ENCODE measurements at places on chromosomes 4 and X.

DNA sequence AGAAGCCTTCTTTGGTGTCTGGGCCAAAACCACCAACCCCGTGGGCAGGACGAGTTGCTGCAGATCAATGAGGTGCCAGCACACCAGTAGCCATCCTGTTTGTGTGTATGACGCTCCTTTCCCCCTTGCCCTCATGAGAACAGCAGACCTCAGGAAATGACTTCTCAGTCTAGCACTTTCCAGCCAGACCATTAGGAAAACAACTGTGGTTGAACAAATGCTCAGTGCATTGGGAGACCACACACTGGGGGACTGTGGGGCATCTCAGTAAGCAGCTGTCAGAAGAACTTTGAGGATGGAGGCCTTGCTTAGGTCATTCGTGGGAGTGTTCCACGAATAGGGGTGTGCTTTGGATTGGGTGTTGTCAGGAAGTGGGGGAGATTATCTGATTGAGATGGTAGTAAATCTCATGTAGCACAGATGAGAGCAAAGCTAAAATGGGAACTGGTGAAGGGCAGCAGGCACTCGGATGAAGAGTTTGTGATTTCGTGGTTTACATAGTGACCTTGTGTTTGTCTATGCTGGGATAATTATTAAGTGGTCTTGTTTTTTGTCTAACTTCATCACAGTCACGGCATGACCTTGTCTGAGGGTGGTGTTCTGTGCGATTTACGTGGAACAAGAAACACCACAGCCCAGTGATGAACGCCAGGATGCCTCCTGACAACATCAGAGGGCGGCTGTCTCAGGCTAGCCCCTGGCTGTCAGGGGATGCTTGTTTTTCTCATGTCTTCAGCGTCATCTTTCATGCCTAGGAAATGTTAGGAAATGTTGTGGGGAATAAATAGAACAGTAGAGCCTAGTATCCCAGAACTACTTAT is 70.1 kb downstream of the USP46 start:
- DNase-seq: peak; percentile 56

- no peak for DNase-seq
These were observed 231.4 kb downstream of the PPP3CA start for GRCh38 chr4:101115887-101116286.

DNA sequence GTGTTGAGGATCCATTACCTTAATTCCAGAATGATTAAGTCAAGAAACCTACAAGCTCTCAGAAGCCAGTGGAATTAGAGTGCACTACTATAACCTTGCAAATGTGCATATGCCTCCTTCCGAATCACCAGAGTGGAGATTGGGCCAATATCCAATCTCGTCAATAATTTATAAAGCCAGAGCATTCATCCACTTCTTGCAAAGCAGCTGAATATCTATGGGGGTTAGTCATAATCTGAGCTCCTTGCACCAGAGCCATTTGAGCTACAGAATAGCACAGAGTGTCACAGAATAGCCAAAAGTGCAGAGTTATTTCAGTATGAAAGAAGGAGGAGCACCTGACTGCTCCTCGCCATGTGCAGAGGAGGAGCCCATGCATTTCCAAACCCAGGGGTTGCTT is 69.2 kb upstream of the MTM1 start:
- no peak for DNase-seq

DNA sequence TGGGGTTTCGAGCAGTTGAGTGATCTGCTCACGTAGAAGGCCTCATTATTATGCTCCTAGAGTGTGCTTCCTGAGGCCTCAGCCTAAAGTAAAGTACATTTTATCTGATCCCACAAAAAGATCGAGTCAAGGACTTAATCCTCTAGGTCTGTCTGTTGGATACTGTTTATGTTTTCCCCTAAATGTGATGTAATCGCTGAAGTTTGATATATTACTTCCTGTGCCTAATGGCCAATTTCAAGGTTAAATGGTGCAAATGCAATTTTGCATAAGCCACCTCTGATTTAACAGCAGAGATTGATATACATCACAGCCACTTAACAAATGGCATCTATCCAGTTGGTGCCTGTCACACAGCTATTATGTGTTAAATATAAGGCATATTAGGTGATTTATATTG is 19.4 kb upstream of the SERTM2 start:
- no peak for DNase-seq

DNA sequence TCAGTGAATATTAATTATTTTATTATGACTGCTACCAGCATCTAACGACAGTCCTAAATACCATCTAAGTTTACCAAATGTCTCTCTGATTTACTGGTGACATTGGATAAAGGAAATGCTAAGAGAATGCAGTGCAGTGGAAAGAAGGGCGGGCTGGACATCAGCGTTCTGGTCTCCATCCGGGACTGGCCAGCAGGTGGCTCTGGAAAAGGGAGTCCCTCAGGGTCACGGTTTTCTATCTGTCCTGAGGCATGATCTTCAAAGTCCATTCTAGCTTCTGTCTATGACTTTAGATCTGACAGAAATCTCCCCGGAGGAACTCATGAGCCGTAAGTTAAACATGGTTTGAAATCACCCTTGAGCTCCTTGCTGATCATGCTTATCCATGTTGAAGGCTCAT is 3.3 kb downstream of the TRIM2 start:
- no peak for DNase-seq

DNA sequence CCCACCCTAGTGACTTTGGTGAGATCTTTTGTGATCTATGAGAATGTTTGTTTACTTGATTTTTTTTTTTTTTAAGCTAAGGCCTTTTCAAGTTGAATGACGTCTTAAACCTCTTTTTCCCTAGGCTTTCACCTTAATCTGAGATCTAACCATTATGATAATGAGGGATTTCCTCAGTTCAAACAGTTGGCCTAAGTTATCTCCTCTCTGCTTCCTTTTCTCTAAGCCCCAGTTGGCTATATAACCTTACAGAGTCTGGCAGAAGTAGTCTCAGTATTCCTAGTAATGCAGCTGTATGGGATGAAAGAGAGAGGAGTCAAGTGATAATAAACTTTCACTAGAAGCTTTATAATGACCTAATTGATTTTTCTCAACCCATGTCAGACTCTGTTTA is 99.0 kb downstream of the STIM2 start:
- no peak for DNase-seq

DNA sequence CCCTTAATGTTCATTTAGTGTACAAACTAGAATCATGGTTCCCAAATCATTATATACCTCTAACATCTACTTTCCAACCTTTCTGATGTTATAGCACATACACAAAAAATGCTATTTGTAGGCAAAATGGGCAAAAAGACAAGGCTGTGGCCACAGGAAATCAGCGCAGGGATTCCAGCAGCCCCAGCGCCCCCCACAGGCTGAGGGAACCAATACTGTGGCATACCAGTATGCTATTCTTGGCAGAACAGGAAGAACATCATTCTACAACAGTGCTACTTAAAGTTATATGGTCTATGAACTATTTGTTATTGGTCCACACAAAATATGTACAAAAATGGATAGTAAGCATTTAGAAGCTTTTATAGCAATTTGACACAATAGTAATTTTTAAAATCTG is 25.3 kb downstream of the STEEP1 start:
- DNase-seq: no peak

- DNase-seq: no peak
These were observed 67.2 kb upstream of the RASGEF1B start for GRCh38 chr4:81538716-81539427.

DNA sequence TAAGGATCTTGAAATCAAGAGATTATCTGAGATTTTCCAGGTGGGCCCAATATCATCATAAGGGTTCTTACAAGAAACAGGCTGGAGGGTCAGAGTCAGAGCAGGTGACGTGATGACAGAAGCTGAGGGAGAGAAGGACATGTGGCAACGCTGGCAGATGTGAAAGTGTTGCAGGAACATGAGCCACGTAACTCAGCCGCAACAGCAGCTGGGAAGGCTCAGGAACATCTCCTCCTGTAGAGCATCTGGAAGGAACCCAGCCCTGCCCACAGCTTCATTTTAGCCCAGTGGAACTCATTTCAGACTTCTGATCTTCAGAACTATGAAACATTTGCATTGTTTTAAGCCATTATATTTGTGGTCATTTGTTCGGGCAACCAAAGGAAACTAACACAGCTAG is 156.3 kb upstream of the VEGFC start:
- no peak for DNase-seq

DNA sequence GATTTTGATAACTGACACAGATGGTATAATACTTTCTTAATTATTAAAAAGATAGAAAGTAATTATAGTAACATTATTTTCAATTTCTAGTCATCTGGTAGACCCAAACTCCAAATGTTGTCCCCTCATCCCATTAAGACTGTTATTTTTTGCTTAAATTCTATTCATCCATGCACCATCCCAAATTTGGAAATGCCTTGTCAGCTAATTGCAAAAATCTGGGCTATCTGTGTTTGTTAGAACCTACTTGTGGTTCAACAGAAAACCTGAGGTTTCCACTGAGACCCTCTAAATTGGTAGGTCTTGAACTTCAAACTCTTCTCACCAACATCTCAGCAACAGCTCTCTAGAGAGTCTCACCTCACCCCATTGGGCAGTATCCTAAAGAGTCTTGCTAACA is 172.2 kb upstream of the ADGRL3 start:
- no peak for DNase-seq

- DNase-seq: no peak
These were observed 119.4 kb downstream of the FAT4 start for GRCh38 chr4:125434136-125434535.

DNA sequence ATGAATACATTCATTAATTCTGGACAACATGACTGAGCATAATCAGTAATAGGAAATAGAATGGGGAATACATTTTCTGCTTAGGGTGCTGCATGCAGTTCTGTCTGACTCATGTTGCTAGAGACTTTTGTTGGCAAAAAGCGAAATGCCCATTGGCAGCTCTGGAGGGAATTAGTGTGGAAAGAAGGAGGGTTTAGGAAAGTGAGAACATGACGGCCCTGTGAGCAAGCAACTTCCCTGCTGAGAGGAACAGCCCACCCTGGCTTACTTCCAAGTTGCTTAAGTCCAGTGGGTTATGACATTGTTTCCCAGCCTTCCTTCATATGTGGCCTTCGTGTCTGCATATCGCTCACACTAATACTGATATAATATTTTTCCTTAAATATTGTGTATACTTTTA is 13.8 kb downstream of the MAD2L1 start:
- no peak for DNase-seq

- no peak for DNase-seq
These were observed 45.7 kb downstream of the ATP10D start for GRCh38 chr4:47530801-47531200.

- DNase-seq: no peak
These were observed 773.2 kb upstream of the FTHL17 start for GRCh38 chrX:31845003-31845402.

DNA sequence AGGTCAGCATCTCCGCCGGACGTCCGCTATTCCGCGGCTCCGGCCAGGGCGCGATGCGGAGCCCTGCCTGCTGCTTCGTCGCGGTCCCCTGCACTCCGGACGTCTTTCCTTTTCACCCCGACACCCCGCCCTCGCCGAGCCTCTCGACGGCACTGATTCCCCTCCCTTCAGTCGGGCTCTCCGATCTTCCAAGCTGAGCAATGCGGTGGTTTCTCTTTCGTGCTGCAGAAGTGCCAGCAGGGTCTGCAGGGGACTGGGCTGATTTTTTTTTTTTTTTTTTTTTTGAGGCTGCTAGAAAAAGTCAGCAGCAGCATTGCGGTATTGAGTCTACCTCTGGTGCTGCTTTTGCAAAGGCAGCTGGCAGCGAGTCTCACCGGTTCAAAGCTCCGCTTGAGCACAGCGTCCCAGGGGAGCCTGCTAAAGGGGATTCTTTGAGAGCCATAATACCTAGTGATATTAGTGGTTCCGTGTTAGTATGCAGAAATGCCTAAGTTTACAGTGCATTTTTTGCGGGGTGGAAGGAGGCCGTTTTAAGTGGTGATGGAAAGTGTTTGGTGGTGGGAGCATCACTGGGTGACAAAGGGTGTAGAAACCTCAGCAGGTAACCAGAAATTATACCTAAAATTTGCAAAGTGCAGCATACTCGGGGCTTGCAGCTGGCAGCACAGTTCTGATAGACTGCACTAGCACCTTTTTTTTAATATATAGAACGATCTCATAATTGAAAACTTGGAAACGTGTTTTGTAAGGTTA is 969 bp downstream of the STIM2 start:
- DNase-seq: peak; percentile 83

DNA sequence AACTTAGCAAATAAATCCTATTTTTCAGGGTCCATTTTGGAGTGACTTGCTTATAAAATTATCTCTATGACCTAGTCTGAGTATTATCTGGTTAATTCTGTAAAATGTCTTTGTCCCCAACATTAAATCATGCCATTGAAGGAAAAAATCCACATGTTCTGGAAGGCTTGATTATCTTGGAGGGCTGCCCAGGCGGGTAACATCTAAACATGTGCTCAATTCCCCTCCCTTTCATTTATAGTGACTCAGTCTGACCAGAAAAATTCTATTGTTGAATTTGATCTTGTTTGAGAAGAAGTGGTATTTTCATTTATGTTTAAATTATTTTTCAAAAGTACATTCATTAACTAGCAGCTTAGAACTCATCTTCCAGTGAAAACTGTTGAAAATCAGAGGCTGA is 55.4 kb upstream of the SLC10A7 start:
- no peak for DNase-seq

GRCh38 chrX:105017641-105018040 is 202.9 kb downstream of the TEX13A start:
- DNase-seq: no peak

DNA sequence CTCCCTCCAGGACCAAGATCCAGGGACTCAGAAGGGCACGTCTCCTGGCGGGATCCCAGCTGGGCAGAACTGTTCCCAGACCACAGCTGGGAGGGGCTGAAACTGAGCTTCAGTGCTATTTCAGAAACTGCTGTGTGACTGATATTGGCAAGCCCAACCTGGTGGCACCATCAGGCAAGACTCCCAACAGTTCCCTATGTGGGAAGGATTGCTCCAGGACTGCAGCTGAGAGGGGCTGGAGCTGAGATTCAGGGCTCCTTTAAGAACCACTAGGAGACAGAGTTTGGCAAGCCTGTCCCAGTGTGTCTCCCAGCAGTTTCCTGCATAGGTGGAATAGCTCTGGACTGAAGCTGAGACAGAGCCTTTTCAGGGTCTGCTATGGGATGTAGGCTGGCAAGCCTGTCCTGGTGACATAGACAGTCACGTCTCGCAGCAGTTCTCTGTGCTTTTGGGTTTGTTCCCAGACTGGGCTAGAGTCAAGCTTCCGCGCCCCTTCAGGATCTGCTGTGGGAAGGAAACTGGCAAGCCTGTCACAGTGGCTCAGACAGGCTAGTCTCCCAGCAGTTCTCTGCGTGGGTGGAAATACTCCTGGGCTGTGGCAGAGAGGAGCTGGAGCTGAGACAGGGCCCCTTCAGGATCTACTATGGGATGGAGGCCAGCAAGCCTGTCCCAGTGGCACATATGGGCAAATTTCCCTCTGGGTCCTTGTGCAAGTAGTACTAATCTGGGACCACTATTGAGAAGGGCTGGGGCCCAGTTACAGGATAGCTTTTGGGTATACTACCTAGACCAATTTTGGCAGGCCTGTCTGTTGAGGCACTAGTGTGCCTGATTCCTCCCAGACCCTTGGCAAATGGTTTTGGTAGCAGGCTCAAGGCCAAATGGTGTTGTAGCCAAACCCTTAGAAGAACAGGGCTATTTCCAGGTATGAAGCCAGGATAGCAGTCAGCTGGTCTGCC is 20.2 kb upstream of the MED14 start:
- DNase-seq: no peak

Measured in activated CD8-positive, alpha-beta memory T cell treated with anti-CD3 and anti-CD28 coated beads, Interleukin-2, amount 50 U/mL, for 48 hours (primary cell).